ENCODE measurements at places on chromosomes 11 and 22.

DNA sequence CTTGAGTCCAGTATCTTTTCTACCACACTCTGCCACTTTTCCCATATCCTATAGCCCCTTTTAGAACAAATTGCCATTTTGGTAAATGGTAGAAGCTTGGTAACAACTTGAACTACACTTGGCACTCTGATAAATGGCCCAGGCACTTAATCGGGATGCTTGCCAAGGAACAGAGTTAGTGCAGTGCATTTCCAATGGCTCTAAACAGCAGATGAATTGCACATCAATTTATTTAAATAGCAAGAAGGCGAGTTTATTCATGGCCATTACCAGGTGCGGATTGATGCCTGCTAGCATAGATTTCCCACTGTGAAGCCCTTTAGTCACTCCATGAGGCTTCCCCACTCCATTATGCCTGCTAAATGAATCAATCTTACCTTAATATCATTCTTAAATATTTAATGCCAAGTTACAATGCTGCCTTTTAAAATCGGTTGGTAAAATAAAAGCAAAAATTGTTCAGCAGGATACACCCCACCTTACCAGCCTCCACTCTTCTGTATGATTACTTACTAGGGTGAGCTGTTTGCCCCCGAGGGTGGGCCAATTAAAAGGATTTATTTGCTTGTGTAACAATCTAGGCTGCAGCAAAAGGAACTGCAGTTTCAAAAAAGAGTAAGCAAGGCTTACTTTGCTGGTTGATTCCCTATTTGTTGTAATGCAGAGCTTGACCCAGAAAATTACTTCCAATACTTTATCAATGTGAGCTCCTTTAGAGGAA is 136.0 kb upstream of the ARHGAP42 start:
- no peak for DNase-seq

GRCh38 chr11:17989306-17989705 is 23.5 kb downstream of the SERGEF start:
- DNase-seq = no peak

DNA sequence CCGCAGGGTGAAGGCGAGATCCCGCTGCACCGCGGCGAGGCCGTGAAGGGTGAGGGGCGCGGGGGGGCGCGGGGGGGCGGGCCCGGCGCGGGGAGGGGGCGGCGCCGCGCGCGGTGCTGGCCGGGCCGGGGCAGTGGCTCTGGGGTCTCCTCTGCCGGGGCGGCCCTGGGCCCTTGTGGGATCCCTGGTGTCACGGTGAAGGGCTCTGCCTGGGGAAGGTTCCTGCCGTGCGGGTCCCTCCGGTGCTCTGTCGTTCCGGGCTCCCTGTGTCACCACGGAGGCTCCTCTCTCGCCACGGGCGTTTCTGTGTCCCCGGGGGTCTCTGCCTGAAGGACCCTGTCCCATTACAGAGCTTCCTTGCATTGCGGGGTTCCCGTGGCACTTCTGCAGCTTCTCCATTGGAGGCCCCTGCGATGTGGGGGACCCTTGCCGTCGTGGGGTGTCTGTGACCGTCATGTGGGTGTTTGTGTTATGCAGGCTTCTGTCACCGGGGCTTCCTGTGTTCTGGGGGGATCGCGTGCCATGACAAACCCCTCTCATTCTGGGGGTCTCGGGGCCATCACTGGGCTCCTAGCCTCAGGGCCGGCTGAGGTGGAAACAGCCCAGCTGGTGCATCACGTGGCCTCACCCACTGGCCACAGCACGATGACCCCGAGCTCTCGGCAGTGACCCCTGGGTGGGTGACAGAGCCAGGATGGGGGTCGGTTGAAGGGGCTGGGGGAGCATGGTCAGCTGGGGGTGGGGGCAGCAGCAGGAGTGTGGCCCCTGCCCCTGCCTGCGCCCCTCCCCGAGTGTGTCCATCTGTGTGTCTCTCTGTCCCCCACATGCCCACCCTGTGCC is 25.3 kb downstream of the SHANK3 start:
- no peak for DNase-seq

DNA sequence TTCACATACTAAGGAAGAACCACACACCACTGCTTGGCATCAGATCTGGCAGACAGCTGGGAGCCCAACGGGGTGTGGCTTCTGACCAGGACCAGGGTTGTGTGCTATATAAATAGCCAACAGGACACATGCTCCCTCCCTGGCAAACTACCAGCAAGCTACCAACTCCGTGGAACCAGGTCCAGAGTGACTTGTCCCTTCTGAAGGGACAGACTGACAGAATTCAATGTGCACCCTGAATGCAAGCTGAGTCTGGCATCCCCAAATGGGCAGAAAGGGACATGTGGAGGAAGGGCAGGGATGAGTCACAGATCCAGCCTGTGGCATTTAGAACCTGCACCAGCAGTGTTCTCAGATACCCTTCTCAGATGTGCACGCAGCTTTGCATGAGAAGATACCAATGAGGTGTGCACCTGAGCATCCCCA is 92.9 kb downstream of the MICAL3 start:
- no peak for DNase-seq

GRCh38 chr22:44276706-44277356 is 35.9 kb downstream of the SHISAL1 start:
- DNase-seq = no peak

- DNase-seq = no peak
Observed at GRCh38 chr11:23976841-23977271, 520.0 kb upstream of the LUZP2 start.

- no peak for DNase-seq
Observed at GRCh38 chr11:40100781-40101180, 1358.7 kb downstream of the LRRC4C start.

DNA sequence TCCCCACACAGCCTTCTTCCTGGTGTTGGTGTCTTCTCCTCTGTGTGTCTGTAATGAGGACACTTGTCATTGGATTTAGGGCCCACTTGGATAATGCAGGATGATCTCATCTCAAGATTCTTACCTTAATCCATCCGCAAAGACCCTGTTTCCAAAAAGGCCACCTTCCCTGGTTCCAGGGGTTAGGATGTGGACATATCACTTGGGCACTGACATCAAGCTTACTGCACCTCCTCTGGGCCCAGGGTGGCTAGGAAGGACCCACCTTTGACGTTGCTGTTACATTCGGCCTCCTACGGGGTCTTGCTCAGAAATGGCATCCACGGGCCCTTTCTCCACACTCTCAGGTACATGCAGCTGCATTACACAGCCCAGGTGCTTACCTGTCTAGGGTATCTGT is 535.9 kb downstream of the BRD1 start:
- no peak for DNase-seq

DNA sequence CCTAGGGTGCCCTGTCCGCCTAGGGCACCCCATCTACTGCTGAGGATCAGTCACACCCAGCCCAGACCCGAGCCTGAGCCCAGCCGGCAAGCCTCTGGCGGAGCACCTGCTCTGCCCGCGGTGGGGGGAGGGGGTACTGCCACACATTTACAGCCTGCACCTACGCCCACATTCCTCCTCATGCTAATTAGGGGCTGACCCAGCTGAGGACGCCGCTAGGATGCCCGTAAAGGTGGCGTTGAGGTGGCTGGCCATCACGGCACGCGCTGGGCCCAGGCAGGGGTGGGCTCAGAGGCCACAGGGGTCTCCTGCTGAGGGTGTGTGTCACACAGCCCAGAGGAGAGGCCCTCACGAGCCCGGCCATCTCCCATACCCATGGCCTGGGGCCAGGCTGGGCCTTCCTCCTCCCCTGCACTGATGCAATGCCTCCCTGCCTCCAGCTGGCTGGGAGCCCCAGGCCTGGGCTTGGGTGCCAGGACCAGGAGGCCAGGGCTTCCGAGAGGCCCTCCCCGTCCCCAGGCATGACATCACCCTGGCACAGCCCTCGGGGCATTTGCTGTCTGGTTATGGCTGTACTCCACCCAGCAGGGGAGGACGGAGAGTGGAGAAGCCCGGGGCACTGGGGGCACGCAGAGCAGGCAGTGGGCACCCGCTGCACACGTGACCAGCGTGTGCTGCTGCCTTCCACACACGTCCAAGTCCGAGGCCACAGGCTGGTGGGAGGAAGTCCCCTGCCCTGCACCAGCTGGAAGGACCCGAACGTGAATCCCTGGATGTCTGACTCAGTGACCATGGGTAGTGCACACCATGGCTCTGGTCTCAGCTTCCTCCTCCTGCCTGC is 12.7 kb downstream of the DUSP8 start:
- DNase-seq = no peak

DNA sequence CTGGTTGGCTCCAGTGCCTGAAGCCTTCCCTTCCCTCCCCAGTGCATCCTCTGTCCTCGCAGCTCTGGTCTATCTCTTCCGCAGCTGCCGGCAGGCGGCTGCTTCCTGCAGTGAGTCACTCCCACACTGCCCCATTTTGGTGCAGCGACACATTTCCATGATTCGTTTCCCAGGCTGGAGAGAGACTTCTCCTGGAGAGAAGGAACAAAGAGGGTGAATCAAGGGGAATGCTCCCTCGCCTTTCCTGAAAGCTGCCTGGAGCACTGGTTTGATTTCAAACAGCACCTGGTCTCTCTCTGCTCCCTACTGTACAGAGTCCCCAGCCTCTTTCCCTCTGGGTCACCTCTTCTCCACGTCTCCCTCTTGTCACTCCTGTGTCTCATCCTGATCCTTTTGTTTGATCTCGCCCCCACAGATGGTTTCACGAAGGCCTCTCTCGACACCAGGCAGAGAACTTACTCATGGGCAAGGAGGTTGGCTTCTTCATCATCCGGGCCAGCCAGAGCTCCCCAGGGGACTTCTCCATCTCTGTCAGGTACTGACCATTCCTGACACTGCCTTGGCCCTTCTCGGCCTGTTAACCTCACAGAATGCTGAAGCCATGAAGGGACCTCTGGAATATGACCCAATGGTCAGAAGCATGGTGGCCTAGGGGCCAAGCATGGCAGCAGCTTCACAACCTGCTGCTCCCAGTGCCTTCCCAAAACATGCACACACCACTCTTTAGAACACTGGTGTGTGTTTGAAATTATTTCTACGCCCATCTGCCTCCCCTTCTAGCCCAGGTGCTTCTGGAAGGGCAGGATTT is at the start of gene TMA7B:
Gene TMA7B (plus strand): TSS at position 758 of the 808 bp plus-strand sequence. CDS start 3,978 bp downstream, outside the sequence.
- DNase-seq = peak; percentile 74

DNA sequence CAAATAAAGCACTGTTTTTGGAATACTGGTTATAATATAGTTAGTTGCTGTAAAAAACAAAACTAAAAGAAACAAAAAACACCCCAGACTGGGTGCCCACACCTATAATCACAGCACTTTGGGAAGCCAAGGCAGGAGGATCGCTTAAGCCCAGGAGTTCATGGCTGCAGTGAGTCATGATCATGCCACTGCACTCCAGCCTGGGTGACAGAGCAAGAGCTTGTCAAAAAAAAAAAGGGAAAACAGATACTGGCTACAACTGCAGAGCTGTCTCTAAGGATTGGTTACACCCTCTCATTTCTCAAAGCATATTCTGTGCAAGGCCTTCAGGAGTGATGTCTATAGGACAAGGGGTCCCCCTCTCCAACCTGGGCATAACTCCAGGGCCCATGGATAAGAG is 14.6 kb upstream of the STK33 start:
- DNase-seq = no peak

GRCh38 chr11:23103416-23103815 is 243.1 kb upstream of the CCDC179 start:
- DNase-seq = no peak
